ENCODE measurements at places on chromosomes 5 and 9. TPM values are rescaled to one million over a fixed set of nuclear protein-coding genes. Genes with fewer than 3 reads are reported as not detected.

SLC6A7 gene
- total RNA-seq = not detected

- DNase-seq = peak; percentile 95
Measured at GRCh38 chr9:133583586-133583985, 25.6 kb downstream of the FAM163B start.

- no peak for DNase-seq
Measured at GRCh38 chr5:936149-937144, 43.8 kb downstream of the TRIP13 start.

DNA sequence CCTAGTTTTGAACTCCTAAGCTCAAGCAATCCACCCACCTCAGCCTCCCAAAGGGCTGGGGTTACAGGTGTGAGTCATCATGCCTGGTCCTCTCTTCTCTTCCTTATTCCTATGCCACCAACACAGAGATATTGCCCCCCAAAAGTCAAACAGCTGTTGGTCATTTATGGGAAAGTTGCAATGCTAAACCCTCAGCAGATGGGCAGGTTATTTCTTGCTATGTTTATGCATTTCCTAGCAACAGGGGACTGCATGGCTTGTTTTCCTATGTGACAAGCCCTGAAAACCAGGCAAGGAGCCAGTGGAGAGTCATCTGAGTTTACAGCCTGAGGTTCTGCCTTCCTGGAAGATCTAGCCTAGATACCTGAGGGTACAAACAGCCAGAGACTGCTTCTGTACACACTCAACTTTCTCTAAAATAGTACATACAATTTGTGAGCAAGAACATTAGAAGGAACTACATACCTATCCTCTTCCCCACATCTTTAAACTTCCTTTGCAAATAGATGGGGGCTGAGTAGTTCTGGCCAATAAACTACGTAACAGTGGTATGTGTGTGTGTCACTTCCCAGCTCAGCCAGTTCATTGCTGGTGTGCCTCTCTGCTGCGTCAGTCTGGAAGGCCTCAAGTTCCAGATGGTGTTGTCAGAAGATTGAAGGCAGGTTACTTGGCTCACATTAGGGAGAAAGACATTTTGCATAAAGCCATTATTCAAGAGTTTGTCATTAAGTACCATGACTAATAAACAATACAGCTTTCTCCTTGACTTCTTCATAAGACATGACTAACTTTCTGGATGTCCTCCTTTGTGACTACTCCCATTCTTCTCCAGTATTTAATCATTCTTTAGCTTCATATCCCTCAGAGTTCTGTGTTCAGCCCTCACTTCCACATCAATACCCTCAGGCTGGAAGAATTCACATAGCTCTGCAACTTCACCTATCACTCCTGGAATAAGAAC, 65.3 kb downstream of the CSNK1A1 start:
- peak; percentile 67 for DNase-seq

- no peak for DNase-seq
Measured at GRCh38 chr9:96726946-96727345, 50.9 kb downstream of the ZNF510 start.

DNA sequence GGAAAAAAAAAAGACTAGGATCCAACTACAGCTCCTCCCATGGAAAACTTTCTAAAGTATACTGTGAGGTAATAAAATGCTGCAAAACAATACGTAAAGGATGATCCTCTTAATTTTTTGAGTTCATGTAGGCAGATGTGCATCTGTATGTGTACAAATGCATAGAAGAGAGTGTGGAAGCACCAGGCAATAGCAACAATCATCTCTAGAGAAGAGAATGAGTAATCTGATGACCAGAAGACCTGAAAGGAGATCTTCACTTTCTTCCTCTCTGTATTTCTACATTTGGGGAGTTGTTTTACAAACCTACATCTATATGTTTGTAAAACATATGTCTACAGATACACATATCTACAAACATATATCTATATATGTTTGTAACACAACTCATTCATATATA, 29.3 kb upstream of the SPDL1 start:
- DNase-seq = no peak

GRCh38 chr5:18238321-18238720, 604.1 kb downstream of the TAF11L14 start:
- DNase-seq = no peak

DNA sequence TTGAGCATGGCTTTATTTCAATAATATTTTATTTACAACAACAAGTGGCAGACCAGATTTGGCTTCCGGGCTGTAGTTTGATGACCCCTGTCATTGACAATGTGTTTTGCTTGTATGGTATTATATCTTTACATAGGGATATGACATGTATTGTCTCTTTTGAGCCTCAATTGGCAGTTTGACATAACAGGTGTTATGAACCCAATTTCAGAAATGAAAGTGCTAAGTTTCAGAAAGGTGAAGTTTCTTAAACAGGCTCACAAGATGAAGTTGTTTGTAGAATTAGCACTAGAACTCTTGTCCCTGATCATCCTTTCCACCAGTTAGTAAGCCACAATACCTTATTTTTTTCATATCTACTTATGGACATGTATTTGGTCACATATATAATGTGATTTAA, 303.0 kb upstream of the GRIA1 start:
- DNase-seq = no peak

- DNase-seq = no peak
Measured at GRCh38 chr5:943201-943917, 50.7 kb downstream of the TRIP13 start.

GRCh38 chr9:92176068-92176799, 61.0 kb upstream of the SPTLC1 start:
- DNase-seq = no peak

DNA sequence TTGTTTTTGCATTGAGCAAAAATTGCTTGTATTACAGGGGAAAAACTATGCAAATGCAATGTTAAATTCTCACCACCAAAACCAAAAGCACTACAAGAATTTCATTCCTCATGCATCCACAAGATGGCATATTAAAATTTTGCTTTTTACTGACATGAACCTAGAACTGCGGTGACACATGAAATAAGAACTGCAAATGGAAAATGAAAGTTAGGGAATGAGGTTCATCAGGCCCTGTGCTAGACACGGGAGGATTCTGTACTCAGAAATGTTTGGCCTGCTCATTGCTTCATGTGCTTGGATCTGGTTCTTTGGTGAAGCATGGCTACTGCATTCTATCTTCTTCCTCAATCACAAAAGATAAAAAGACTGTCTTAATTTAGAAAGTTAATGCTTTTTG, 9.1 kb upstream of the RFK start:
- no peak for DNase-seq

PAX5 gene
- not detected for total RNA-seq

DNA sequence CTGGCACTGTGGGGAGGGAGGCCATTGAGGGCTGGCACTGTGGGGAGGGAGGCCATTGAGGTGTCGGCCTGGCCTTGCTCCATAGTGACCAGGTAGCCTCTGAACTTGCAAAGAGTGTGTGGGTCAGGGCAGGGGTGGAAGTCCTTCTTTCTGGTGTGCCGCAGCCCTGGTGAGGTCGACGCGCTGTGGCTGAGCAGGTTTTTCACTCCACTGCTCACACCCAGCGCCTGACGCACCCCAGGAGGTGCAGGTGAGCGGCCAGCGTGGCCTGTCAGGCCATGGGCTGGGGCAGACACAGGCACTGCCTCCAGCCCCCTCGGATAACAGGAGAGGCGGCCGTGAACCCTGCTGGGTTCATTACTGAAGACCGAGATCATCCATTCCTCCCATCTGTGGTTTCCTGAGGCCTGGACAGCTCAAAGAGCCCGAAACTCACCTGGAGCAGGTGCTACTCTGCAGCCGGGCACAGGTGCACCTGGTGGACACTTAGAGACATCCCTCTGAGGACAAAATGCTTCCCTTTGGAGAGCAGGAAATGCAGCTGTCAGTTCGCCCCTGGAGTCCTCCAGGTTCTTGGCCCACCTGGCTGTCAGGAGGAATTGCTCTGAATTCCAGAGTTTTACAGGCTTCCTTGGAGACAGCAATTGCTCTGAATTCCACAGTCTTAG, 32.4 kb downstream of the LHX3 start:
- no peak for DNase-seq

GRCh38 chr5:41707853-41708603, 162.2 kb downstream of the OXCT1 start:
- no peak for DNase-seq

FBP2 gene
- total RNA-seq = not detected

GRCh38 chr9:115071176-115071575, 46.8 kb downstream of the TNC start:
- DNase-seq = no peak

DNA sequence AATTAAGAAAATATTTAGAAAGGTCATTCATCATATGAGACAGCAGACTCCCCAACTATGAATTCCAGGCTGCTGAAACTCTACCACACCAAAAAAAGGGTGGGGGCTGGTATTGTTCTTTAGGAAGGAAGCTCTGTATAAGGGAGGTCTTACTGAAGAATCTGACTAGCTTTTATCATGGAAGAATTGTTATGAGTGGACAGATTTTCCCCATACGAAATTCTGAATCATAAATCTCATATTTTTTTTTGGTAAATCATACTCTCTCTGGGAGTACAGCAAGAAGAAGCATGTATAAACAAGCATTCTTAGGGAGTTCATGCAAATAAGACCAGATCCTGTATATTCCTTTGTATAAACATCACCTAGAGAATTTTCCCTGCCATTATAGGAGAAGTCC, 220.0 kb downstream of the SLC12A2 start:
- no peak for DNase-seq

- no peak for DNase-seq
Measured at GRCh38 chr9:106872641-106873040, 9.7 kb downstream of the ZNF462 start.

BTNL9 gene
- total RNA-seq = 37.8 TPM

DNA sequence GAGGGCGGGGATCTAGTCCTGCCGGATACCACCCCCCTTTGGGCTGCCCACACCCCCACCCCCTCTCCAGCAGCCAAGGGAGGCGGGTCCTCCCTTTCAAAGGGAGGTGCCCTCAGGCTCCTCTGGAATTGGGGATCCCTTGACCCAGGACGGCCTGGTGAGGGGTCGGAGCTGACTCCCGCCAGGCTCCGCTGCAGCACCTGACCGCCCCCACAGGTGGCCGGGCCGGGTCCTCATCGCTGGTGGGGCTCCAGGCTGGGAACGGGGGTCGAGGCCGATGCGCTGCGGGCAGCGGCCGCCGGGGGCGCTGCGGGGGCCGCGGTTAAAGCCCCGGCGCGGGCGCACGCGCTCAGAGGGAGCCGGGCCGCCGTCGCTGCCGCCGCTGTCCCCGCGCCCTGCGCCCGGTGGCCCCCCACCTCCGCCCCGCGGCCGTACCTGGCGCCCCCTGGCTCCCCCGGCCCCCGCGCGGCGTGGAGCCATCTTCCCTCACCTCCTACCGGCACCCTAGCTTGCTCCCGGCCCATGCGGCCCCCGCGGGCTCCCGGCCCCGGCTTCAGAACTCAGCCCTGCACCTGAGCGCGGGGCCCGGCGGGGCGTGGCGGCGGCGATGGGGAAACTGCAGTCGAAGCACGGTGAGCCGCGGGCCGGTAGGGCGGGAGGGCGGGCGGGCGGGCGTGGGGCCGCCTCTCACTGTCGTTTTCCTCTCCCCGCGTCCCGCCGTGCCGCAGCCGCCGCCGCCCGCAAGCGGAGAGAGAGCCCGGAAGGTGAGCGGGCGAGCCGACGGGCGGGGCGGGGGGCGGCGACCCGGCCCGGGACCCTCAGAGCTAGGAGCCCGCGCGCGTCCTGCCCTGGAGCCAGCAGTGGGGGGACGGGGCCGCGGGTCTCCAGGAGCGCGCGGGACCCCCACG, at the start of gene NKD2:
Gene NKD2 (plus strand): TSS at position 352 of the 908 bp plus-strand sequence. CDS start 256 bp downstream, at position 608.
- DNase-seq = peak; percentile 75

DNA sequence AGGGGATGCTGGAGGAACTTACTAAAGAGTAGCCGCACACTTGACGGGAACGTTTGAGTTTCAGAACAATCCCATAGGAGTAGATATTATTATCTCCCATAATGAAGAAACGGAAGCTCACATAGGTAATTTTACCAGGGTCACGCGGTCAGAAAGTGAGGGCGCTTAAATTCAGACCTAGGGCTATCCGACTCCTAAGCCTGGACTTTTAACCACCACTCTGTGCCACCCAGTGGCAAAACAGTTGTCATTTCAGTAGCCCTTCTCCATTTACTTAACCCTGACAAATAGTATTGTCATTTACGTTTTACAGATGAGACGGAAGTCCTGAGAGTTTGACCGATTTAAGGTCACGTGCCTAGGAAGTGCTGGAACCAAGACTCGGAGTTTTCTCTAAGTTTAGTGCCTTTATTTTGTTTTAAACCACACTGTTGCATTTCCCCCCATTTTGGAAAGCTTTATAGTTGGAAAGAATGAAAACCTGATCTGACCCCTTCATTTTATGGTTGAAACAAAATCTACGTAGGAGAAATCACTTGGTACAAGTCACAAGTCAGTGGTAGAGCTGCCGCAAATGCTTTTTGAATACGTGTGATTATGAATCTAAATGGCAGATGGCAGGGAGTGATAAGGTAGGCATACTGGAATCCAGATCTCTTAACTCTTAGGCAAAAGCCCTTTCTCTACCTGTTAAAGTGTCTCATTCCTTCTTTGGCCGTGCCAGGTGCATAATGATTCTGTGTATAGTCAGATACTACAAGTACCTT, 650 bp downstream of the MRRF start:
- DNase-seq = no peak

DNA sequence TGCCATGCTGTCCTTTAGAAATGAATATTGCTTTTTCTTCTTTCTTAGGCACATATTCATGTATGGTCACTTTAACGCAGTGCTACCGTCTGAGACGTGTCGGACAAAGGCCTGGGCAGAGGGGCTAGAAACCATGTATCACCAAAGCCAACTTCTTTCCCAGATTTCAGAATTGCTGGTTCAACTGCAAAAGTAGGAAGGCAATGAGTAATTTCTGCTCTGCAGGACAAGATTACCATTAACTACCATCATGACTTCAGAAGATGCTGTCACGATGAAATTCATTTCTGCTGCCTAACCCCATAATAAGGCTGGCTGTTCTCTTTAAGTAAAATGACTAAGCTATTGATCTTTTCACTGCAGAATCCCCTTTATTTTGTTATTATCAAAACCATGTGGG, 306.7 kb downstream of the PDE4D start:
- no peak for DNase-seq

AQP3 gene
- 14.8 TPM for total RNA-seq

DNA sequence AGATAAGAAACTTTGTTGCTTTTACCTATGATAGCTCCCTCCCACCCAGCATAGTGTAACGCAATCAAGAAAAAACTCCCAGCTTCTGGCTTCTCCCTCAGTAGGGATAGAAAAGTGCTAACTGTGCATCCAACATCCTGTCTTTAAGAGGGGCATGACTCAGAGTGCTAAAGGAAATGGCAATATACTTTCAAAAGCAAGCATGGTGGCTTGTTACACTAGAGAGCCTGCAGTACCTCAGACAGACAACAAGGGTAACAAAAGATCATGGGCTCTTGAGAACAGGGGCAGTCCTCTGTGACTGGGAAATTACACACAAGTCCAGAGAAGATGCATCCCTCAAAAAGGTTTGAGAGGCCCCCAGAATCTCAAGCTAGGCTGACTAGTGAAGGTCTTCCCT, 37.8 kb downstream of the PRELID2 start:
- no peak for DNase-seq

DNA sequence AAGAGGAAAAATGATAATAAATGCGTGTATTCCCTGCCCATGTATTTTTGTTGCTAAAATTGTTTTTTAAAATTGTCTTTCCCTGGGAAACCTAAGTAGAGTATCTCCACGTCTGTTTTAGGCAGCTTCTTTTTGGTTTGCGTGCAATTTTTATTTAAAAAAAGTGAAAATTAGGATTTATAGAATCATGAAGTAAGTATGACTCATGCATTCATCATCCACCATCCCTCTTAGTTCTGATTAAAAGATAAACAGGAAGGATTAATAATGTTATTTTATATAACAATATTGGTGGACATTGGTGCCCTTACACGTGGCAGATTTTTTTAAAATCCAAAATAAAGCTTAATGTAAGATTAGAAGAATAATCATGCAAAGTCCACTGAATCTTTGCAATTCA, 358.7 kb downstream of the MED10 start:
- no peak for DNase-seq

GABRA1 gene
- not detected for total RNA-seq

ADAMTSL2 gene
- 5.1 TPM for total RNA-seq

All from left ventricle myocardium superior (tissue), 1 donor.